ENCODE measurements at places on chromosomes 2 and 18.

- DNase-seq: no peak
Observed at GRCh38 chr2:44578471-44579093, 216.8 kb downstream of the CAMKMT start.

GRCh38 chr2:86625096-86625495, 1.4 kb upstream of the RNF103 start:
- no peak for DNase-seq

DNA sequence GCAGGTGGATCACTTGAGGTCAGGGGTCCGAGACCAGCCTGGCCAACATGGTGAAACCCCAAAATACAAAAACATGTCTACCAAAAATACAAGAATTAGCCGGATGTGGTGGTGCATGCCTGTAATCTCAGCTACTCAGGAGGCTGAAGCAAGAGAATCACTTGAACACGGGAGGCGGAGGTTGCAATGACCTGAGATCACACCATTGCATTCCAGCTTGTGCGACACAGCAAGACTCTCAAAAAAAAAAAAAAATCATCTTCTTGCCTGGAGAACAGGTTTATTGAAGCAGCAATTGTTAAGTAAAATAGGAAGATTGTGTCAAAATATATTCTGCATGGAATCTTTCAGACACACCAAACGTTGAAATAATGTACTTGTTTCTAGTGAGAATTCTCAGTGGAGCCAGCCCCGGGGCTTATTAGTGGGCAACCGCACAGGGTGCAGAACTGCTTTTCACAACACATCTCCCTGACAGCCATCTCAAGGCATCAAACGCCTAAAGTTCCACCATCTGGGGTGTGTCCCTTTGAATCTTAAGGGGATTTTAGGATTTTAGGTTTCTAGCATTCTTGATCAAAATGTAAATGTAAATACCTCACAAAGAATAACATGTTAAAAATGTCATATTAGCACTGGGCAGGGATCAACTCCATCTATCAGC, 28.6 kb upstream of the PPP4R1 start:
- DNase-seq: no peak

DNA sequence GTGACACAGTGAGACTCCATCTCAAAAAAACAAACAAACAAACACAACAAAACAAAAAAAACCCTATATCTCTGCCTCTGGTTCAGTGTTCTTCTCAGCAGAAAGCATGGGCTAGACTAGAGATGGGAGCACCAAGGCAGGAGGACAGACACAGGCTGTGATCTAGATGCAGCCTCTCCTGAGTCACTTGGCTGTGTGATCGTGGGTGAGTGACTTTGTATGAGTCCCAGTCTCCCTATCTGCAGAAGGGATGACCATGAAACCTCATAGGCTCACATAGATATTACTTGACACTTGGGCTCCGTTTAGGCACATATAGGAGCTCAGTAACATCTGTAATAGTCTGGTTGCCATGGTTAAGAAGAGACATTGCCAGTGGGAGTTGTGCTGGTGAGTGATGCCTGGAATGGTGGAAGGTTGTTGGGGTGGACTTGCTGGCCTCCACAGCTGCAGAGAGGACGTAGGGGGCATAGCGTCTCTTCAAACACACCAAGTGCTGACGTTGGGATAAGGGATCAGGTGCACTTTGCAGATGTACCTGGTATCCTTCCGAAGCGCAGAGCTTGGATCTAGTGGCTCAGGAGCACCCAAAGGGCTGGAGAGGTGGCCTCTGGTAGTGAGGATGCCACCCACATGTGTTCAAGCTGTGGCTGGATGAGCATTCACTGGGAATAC, 318.9 kb upstream of the HS6ST1 start:
- no peak for DNase-seq

GRCh38 chr2:197452754-197453122, 614 bp upstream of the COQ10B start:
- DNase-seq: no peak

All from activated CD4-positive, CD25-positive, alpha-beta regulatory T cell (primary cell).